ENCODE measurements at places on chromosomes 7 and 10. TPM values are rescaled to one million over a fixed set of nuclear protein-coding genes. Genes with fewer than 3 reads are reported as not detected.
A peak's percentile ranks its signal among the peaks of the same experiment; 100 is the strongest.

Gene PANK1
- 8.0 TPM for total RNA-seq

- H3K36me3 ChIP-seq: no peaks in the 10 kb centered on the region
- no peak overlapping the region for H3K4me3 ChIP-seq
- H3K27ac ChIP-seq: no peak overlapping the region
- no peaks in the 10 kb centered on the region for H3K4me1 ChIP-seq
- no peak for DNase-seq
- H3K27me3 ChIP-seq: no peaks in the 10 kb centered on the region
Observed at GRCh38 chr7:101578552-101578951, 50.5 kb downstream of the MYL10 start.

- H3K4me1 ChIP-seq: no peaks in the 10 kb centered on the region
- no peak for DNase-seq
- H3K27ac ChIP-seq: no peak overlapping the region
- H3K27me3 ChIP-seq: no peaks in the 10 kb centered on the region
- no peak overlapping the region for H3K4me3 ChIP-seq
- H3K36me3 ChIP-seq: no peaks in the 10 kb centered on the region
Observed at GRCh38 chr7:149097088-149097487, 6.6 kb upstream of the ZNF786 start.

- H3K36me3 ChIP-seq: no peaks in the 10 kb centered on the region
- peak overlapping the region; percentile 42 for H3K4me3 ChIP-seq
- no peak overlapping the region for H3K27ac ChIP-seq
- no peak for DNase-seq
Observed at GRCh38 chr7:117323851-117324711, 1.2 kb upstream of the WNT2 start.

Gene UNCX
- total RNA-seq: not detected

Gene STEAP4
- total RNA-seq: 24.5 TPM

GRCh38 chr7:35874886-35875285 lies 74.0 kb downstream of the SEPTIN7 start:
- no peaks in the 10 kb centered on the region for H3K27me3 ChIP-seq
- no peak overlapping the region for H3K4me3 ChIP-seq
- no peak for DNase-seq
- peaks cover 4% of the 10 kb centered on the region for H3K4me1 ChIP-seq
- H3K27ac ChIP-seq: no peak overlapping the region

DNA sequence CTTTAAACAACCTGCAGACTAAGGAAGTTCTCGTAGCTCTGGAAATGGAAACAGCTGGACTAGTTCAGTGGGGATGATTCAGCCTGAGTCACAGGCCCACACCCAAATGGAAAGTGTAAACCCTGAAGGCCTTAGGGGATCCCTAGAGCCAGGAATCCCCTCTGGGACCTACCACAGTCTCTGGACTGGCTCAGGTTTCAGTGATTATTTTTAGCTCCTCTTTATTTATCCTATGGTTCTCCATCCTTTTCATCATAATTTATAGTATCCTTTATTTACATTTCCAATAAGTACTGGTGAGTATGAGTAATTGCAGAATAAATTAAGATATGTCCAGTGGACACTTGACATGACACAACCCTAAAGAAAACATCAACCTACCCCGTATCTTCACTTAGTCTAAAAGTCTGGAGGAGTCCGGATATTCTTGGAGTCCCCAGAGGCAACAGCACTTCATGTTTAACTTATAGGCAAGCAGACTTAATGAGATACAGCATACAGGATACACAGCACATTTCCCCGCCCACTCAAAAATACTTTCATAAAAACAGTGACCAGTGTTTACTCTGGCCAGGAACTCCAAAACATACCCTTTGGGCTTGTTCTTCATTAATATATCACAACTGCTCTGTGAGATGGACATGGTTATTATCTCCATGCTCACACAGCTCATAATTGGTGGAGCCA lies 28.4 kb upstream of the SEMA3E start:
- H3K27me3 ChIP-seq: no peaks in the 10 kb centered on the region
- H3K36me3 ChIP-seq: no peaks in the 10 kb centered on the region
- H3K4me1 ChIP-seq: no peaks in the 10 kb centered on the region
- H3K4me3 ChIP-seq: no peak overlapping the region
- DNase-seq: no peak

Gene BICC1
- 9.4 TPM for total RNA-seq
